NCI-H510A (cell line): ENCODE measurements at places on chromosomes 11 and 22.

DNA sequence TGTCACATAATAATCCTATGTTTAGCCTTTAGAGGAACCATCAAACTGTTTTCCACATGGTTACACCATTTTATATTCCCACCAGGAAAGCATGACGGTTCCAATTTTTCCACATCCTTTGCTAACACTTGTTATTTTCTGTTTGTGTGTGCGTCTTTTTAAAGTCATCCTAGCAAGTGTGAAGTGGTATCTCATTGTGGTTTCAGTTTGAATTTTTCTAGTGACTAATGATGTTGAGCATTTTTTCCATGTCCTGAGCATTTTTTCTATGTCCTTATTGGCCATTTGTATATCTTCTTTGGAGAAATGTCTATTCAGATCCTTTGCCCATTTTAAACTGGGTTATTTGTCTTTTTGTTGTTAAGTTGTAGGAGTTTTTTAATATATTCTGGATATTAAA is 53.7 kb upstream of the DEPDC7 start:
- DNase-seq: no peak

GRCh38 chr22:35369996-35370395 is 10.9 kb upstream of the HMOX1 start:
- DNase-seq: no peak

- no peak for DNase-seq
Measured at GRCh38 chr11:133181066-133181465, 351.2 kb downstream of the OPCML start.

GRCh38 chr11:24389575-24389974 is 107.3 kb upstream of the LUZP2 start:
- DNase-seq: no peak

GRCh38 chr11:41301023-41301422 is 158.4 kb downstream of the LRRC4C start:
- DNase-seq: no peak

DNA sequence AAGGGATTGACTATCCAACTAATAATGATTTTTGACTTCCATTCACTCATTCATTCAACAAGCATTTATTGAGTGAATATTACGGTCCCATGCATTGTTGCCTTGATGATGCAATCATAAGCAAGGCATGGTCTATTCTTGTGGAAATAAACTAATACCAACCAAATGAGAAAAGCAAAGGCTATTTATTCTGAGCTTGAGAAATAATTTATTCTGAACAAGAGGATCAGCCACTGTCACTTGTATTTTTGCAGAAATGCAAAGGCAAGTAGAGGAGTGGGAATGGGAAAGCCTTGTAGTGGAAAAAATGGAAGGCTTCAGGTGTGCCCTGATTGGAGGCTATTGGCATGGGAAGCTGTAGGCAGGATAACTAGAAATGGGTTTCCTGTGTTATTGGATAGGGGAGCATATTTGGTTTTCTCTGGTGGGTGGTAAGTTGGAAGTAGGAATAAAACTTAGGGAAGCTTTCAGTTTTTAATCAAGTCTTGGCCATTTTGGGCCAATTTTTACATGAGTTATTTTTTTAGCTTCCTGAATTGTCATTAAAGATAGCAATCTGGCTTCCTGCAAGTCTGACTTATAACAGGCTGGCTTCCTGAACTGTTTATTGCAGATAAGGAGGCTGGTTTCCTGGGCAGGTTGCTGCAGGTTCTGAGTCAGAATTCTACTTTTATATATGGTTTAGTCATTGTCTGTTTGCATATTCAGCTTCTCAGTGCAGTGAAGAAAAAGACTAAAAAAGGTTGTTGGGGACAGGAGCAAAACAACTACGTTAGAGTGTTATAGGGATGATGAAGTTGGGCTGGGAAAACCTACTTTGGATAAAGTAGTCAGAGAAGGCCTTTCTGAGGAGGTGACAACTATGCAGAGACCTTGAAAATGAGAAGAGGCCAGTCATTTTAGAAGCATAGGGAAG is 106.7 kb downstream of the APIP start:
- no peak for DNase-seq

DNA sequence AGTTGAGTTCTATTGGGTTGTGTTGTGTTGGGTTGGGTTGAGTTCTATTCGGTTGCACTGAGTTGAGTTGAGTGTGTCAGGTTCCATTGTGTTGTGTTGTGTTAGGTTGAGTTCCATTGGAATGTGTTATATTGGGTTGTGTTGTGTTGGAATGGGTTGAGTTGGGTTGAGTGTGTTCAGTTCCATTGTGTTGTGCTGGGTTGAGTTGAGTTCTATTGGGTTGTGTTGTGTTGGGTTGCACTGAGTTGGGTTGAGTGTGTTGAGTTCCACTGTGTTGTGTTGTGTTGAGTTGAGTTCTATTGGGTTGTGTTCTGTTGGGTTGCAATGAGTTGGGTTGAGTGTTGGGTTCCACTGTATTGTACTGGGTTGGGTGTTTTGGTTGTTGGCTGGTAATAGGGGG is 35.5 kb downstream of the ALX4 start:
- no peak for DNase-seq

- DNase-seq: no peak
Measured at GRCh38 chr11:99881610-99882009, 805.5 kb upstream of the ARHGAP42 start.

DNA sequence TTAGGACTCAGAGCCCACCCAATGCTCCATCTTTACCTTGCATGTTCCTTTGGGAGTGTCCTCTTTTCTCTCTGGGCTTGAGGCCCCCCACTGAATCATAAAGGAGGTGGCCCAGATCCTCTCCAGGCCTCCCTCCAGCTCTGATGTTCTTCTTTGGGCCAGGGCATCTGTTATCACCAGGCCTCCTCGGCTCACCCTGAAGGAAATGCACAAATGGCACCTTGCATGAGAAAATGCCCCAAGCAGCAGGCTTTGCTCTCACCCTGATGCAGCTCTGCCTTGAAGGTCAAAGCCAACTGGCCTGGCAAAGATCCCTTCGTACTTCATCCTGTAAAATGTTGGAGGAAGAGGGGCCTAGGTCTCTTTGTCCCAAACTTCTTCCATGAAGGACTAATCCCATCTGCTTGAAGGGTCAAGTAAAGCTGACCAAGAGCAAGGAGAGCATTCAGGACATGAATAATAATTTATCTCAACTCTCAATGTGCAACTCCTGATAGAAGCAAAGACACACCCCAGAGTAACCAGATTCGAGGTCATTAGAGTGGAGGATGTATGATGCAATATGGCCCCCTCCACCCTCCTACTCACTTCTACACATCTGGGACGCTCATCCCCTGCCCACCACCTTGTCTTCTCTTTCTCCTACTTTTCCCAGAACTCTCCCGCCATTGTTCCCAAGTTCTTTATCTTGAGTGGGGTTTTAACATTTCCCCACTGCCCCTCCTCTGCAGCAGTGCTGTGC is 9.5 kb downstream of the APOL6 start:
- no peak for DNase-seq

DNA sequence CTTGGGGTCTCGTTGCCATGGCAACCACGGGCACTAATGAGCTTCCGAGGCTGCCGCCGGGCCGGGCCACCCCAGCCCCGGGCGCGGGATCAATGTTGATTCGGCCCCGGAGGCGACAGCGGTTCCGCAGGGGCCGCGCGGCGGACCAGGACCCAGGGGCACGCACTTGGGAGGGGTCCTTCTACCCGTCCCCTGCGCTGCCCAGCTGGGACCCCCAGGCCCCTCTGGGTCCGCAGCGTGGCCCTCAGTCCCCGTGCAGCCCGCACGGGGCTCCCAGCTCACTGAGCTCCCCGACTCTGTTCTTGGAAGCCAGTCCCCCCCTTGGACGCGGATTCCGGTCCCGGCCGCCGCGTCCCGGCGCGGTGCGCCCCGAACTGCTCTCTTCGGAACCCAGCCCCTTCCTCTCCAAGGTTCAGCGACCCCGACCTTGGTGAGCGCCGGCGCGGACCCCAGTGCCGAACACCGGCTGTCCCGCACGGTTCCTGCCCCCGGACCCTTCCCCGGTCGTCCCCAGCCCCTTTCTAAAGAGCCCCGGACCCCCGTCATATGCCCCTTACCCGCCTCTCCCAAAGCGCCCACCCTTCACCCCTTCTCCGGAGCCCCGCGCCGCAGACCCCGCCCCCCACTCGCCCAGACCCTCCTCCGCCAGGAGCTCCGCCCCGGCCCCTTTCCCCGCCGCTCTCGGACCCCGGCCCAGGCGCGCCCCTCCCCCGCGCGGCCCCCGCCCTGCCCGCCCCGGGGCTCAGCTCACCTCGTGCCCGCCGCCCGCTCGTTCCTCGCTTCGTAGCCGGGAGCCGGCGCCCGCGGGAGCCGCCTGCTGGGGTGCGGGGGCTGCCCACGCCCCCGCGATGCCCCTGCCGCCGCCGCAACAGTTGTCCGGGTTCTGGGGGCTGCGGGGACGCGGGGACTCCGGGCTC is 18.3 kb upstream of the SHISAL1 start:
- no peak for DNase-seq

DNA sequence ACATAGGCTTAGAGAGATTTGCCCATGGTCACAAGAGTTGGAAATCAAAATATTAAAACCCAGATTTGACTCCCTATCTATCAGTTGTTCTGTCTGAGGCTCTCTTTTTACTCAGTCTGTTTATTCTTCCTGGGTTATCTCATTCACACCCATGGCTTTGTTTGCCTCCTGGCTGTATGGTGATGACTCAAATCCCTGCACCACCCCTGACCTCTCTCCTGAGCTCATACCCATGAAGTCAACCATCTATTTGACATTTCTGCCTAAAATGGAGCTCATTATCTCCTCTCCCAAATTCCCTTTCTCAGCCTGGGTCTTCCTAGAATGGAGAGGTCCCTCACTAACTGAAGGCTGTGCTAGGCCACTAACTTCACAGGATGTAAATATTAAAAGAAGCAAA is 27.8 kb upstream of the CCDC134 start:
- no peak for DNase-seq

DNA sequence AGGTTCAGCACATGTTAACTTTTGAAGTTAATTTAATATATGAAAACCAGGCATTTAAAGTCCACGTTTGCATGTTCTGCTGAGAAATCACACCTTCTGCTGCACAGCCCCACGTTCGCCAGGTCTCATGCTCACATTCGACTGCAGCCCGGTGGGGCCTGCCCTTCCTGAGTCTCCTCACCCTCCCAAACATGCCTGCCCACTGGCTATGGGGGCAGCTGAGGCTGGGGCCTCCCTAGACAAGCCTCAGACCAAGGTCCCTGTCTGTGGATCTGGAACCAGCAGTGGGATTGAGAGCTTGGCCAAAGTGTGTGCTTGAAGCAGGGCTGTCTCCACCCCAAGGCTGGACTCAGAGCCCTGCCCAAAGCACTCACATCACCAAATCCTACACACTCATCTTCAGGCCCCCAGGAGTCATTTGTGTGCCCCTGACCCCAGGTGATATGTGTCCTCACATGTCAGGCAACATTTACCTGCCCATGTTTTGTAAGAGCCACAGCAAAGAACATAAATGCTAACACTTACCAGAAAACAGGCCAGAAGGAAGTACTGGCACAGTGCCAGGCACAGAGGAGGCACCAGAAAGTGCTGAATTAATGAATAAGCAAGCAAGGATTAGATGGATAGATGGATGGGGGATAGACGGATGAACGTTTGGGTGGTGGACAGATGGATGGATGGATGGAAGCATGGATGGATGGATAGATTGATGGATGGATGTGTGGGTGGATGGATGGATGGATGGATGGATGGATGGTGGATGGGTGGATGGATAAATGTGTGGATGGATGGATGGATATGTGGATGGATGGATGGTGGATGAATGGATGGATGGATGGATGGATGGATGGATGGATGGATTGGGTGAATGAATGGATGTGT is 9.4 kb upstream of the FADD start:
- no peak for DNase-seq

DNA sequence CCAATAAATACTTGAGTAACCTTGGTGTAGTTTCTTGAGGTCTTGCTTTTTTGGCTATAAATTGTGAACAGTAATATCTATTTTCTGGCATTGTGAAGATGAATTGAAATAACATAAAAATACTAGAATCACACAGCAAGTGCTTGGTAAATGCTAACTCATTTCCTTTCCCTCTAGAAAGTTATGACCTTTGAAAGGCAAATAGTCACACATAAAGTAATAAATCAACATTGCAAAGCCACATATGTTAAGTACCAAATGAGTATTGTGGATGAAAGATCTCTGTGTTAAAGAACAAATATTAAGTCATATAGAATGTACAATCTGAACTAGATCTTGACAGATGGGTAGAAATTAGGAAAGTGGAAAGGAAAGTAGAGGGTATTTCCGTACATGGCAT is 559.6 kb upstream of the CCDC90B start:
- DNase-seq: no peak
